ENCODE measurements at places on chromosomes 5 and 9. TPM values are rescaled to one million over a fixed set of nuclear protein-coding genes. Genes with fewer than 3 reads are reported as not detected.

GRCh38 chr9:5586391-5586802, 42.5 kb upstream of the RIC1 start:
- DNase-seq, result no peak

DNA sequence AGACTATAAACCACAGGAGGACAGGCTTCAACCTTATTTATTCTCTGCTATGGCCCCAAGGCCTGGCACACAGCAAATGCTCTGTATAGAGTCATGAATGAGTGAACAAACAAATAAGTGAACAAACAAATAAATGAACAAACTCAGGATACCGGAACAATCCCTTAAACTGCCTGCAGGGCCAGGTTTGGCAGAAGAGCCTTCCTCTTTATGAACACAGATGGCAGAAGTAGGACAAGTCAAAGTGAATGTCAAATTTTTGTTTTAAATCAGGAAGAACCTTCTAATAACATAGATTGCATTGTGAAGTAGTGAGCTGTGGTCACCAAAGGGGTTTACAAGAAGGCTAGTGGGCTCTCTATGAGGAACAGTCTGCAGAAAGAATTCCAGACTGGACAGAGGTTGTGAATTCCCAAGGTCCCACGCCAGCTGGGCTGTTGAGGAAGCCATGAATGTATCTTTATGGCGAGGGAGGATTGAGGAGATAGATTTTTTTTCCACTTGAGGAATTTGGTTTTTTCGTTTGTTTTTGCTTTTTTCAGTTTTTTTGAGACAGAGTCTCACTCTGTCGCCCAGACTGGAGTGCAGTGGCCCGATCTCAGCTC, 30.3 kb upstream of the STING1 start:
- no peak for DNase-seq

HEMGN gene
- not detected for total RNA-seq

ARID3C gene
- total RNA-seq, result 0.26 TPM

CSF2 gene
- not detected for total RNA-seq

- DNase-seq, result no peak
Observed at GRCh38 chr5:157819502-157820115, 39.3 kb downstream of the CLINT1 start.

SEMA5A gene
- 92.9 TPM for total RNA-seq

DNA sequence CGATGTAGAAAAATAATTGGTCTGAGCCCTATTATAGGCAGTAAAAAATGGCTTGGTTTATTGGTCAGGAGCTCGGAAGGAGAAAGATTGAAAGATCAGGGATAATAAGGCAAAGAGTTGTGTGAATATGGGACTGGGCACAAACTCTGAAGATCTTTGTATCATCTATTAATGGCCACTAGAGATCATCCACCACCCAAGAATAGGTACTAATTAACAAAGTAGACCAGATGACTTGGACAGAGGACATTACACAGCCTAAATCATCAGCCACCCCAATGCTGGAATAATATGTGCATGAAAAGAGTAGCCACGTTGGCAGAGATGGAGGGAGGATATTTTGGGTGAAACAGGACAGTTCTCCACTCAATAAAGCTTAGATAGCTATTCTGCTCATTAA, 364.1 kb downstream of the EFNA5 start:
- no peak for DNase-seq

GRCh38 chr5:137262818-137263217, 236.3 kb downstream of the SPOCK1 start:
- DNase-seq, result no peak

DNA sequence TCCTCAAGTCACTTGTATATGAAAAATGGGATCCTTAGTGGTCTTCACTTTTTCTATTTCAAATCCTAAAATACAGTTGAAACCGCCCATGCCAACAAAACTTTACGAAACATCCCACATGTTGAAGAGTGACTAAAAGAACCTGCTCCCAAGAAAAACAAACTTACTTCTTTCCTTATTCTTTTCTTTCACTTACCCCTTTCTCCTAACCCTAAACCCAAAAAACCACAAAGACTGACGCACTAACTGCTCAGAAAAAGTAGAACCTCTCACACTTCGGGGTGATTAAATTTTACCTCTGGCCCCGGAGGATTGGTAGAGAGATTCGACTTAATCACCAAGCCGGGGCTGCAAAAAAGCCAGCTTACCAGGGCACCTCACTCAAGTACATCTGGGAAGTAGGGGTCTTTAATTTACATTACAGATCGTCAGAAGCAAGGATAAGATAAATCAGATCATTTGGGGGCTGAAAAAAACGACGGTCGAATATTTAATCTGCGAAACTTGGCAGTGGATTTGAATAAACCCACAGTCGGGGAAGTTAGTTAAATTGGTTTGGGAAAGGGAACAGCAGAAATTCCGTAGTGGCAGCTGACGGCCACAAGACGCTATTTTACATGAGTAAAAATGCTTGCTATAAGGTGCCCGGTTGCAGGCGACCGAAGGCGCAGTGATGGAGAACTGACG, 1.3 kb downstream of the CDO1 start:
- no peak for DNase-seq

ADAMTSL2 gene
- 0.57 TPM for total RNA-seq

DNA sequence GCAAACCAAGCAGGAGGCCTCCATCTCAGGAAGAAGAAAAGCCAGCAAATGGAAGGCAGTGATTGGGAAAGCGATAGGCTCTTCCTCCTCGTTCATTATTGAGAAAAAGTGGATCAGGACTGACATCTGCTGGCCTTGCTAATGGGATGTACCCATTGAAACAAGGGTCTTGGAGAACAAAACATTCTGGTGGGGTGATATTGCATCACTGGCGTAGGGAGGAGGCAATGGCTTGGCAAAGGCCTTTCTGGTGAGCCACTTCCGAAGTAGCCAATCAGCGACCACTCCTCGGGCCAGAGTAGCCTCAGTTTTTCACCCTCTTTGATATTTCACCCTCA, 86.7 kb upstream of the NFIB start:
- no peak for DNase-seq

DNA sequence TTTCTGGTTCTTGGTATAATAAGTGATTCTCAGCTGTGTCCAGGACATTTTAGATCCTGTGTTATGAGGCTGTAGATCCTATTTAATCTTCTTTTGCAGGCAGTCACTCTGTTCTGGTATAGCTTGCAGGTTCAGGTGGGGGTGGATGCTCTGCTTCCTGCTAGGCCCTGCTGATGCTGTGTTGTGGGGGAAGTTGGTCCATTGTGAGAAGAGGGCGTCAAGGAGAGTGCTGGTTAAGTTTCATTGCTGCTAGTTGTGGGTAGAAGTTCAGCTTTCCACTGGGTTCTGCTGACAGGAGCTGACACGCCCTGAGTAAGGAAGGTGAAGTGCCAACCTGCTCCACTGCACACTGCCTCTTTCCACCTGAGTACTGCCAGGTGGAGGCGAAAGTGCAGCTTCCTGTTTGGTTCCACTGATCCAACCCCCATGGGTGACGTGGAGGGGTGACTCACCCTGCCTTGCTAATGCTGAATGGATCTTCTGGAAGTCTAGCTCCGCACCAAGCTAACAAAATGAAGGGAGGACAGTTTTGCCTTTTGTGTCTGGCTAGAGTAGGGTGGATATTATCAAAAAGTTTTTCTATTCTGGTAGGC, 16.3 kb downstream of the NMRK1 start:
- DNase-seq, result no peak

UBE2QL1 gene
- total RNA-seq, result 5.6 TPM

DNA sequence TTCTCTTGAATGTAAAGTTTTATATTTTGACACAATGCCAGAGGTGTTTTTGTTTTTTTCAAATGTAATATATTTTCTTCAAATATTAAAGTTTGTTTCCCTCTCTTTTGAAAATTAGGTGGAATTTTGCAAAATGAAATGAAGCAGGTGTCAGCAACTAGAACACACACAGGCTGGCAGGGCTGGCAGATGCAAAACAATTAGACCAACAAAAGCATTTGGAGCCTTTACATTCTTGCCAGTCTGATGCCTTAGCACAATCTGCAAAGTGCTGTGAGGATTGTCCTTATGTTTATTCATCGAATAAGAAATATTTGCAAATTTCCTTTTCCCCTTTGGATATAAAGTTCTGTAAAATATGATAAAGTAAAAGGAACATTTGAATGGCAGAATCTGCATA, 1063.9 kb downstream of the CDH9 start:
- DNase-seq, result no peak

DNA sequence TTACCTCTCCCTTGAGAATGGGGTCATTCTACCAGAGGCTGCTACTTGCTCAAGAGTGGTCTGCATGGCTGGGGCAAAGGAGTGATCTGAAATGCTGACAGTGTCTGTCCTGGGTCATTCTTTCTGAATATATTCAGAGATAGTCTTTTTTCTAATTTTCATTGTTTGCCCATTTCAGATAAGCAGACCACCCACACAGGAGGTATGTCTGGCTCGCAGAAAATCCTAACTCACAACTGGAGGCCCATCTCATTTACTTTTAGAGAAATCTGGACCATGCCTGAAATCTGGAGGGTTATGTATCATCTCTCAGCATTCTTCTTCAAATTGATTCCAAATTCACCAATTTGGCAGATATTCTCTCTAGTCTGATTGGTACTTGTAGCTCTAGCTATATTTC, 227.6 kb downstream of the SEC61B start:
- DNase-seq, result no peak

BAAT gene
- total RNA-seq, result 0.53 TPM

DNA sequence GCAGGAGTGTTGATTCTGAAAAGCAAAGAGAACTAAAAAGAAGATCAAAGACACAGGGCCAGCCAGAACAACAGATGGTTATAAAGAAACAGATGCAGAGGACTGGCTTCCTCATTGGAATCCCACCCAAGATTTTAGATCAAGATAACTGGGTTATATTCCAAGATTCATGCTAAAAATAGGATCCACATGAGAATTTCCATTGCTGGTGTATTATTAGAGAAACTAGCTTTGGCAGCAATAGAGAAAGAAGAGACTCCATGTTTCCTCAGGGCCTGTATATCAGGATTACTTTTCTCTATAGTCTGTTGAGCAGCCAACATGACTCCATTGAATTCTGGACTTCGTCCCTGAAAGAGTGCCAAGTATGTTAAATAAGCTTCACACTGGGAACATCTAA, 367.3 kb downstream of the TUSC1 start:
- no peak for DNase-seq

PCDHGB1 gene
- total RNA-seq, result 1.8 TPM

DNA sequence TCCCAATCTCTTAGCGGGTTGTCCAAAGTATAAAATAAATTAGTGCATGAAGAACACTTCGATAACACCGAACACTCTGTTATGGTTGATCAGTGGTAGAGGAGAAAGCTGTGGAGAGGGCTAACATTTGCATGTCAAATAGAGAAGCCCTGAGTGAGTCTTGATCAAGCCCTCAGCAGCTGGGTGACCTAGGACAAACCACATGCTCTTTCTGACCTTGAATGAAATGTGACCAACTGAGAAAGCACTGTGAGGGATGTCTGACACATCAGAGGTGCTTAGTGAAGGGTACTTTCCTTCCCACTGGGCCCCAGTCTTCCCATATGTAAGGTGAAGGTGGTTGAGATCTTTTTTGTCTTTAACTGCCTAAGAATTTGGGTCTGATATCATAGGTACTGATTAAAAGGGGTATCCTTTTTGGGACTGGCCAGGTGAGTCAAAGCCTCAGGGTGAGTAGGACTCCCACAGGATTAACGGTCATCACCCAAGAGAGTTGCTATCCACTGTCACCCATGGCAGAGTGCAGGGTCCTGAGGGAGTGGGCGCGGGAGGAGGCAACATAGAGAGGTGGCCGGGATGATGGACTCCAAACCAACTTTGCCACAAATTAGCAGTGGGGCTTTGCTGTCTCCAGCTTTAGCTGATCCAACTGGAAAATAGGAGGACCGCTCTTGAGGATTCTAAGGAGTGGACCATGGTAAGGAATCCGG, 53.5 kb downstream of the KIF4B start:
- no peak for DNase-seq

ACTL7B gene
- not detected for total RNA-seq

NUP214 gene
- total RNA-seq, result 67.1 TPM
